SJCRH30 (cell line): ENCODE measurements at places on chromosomes 3 and 15. TPM values are rescaled to one million over a fixed set of nuclear protein-coding genes. Genes with fewer than 3 reads are reported as not detected.

DNA sequence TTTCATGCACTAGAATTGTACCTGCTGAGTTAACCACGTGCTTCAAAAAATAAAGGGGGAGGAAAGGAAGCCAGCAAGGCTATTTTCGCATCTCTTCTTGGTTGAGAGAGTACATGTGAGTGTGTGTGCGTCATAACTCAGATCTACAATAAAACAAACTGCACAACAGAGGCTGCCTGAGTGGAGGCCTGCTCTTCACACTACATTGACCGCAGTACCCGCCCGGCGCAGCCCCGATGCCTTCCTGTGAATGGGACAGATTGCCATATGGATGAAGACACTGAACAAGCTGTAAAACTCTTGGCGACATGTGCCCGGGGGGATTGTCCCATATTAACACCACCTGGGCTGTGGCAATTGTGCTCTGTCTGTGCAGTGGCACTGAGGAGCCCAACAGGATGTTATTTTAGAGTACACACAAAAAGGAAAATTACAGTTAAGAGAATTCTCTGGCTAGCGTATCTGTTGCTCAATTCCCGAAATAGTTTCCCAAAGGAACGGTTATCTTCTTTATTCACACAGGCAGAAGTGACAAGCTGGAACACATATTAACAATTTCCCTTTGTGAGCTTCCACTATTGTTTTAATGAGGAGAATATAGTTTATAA, 551.5 kb downstream of the FOXP1 start:
- no peak overlapping the region for H3K4me3 ChIP-seq
- no peaks in the 10 kb centered on the region for H3K4me1 ChIP-seq
- no peak for DNase-seq
- H3K36me3 ChIP-seq, result no peaks in the 10 kb centered on the region
- no peaks in the 10 kb centered on the region for H3K27me3 ChIP-seq

DNA sequence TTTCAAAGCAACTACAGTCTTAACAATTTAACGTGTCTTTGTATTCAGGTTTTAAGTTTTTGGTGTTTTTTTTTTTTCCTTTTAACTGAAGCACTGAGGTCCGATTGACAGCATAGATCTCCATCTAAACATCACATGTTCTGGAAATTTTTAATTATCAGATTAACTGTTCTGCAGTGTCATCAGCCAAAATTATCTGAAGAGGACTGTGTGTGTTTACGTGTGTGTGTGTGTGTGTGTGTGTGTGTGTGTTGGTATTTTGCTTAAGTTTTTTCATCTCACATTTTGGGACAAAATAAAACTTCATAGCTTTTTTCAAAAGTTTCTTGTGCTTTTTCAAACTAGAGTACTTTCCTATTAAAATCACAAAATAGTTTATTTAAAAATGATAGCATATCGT, 1.8 kb downstream of the PIK3CA start:
- H3K27me3 ChIP-seq, result no peaks in the 10 kb centered on the region
- peak overlapping the region; percentile 98 for H3K4me3 ChIP-seq
- DNase-seq, result no peak
- no peaks in the 10 kb centered on the region for H3K36me3 ChIP-seq

The LINGO1 gene
- 0.26 TPM in 1 of 2 replicates, not detected in the other for total RNA-seq

GRCh38 chr15:27210176-27210575, 239.2 kb downstream of the GABRG3 start:
- no peaks in the 10 kb centered on the region for H3K4me1 ChIP-seq
- H3K36me3 ChIP-seq, result no peaks in the 10 kb centered on the region
- no peak for DNase-seq
- H3K27me3 ChIP-seq, result no peaks in the 10 kb centered on the region; the same call in 1 of the 2 replicates

DNA sequence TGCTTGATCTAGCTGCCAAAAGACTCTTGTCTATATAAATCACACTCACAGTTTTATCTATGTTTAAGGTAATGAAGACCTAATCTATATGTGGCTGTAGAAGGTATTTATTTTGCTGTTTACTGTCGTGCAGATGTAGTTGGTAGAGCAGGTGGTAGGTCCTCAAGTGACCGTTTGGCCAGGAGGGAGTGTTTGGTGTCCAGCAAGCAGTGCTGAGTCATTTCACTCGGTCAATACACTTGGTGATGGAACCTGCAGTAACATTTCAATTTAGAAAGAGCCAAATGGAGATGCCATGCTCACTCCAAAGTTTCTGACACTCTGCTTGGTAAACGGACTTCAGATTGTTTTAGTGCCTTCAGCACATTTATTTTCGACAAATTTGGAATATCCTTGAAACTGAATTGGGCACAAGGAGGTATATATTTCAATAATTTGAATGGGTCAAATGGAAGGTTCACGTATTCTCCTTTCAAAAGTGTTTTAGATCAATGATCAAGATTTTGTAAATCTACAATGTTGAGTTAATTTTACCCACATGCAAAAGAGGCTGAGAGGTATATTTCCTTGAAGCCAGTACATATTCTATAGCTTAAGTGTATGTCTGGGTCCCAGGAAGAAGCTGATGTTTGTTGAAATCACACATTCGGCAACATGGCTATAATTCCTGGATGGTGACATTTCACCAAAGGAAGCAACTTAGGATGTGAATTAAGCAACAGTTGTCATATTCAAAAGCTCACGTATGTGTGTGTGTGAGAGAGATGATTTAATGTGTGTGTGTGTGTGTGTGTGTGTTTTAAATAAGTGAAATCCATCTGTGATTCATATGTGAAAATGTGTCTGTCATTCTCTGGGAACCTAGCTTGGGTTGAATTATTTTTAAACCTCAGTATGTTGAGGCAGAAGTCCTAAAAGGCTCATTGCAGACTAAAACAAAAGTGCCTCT, 7.7 kb upstream of the CX3CR1 start:
- H3K4me1 ChIP-seq, result no peaks in the 10 kb centered on the region
- DNase-seq, result no peak
- H3K27ac ChIP-seq, result no peak overlapping the region
- H3K36me3 ChIP-seq, result no peaks in the 10 kb centered on the region
- no peaks in the 10 kb centered on the region for H3K27me3 ChIP-seq
- no peak overlapping the region for H3K4me3 ChIP-seq

The UROC1 gene
- total RNA-seq, result not detected in 2 replicates

The IL5RA gene
- not detected in 2 replicates for total RNA-seq

DNA sequence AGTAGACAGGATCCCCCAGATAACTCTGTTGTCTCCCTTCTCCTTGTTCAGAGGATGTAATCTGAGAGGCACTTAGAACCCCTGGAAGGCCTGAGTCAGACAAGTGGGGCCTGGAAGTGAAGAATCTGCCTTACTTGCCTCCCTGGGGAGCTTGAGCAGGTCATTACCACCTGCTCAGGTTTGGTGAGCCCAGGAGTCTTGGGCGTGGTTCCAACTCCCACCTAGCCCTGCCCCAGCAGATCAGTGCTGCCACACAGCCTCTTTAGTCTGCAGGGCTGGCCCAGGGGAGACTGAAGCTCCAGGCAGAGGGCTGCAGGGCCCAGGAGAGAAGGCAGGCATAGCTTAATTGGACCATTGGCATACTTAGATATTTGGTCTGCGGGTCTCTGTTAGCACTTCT, 230.0 kb downstream of the ERC2 start:
- DNase-seq, result no peak
- no peaks in the 10 kb centered on the region for H3K4me1 ChIP-seq
- no peak overlapping the region for H3K27ac ChIP-seq
- H3K36me3 ChIP-seq, result no peaks in the 10 kb centered on the region
- no peak overlapping the region for H3K4me3 ChIP-seq
